ENCODE measurements at places on chromosomes 2 and 18.

- no peak for DNase-seq
Observed at GRCh38 chr2:44817256-44817655, 124.2 kb upstream of the SIX3 start.

- DNase-seq: no peak
Observed at GRCh38 chr2:101500180-101500579, 25.3 kb upstream of the RFX8 start.

DNA sequence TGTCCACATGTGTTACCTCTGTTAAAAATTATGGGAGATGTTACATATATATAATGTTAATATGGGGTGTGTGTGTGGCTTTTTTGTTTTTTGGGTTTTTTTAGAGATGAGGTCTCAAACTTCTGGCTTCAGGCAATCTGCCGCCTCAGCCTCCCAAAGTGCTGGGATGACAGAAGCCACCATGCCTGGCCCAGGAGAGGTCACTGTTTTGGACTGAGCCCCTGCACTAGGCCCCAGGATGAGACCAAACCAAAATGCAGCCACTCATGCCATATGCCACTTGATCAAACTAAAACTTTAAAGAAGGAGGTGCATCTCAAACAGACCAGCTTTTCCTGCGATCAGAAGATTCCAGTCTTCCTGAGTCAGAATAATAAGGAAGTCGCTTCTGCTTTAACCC lies 2.5 kb downstream of the ADI1 start:
- no peak for DNase-seq

DNA sequence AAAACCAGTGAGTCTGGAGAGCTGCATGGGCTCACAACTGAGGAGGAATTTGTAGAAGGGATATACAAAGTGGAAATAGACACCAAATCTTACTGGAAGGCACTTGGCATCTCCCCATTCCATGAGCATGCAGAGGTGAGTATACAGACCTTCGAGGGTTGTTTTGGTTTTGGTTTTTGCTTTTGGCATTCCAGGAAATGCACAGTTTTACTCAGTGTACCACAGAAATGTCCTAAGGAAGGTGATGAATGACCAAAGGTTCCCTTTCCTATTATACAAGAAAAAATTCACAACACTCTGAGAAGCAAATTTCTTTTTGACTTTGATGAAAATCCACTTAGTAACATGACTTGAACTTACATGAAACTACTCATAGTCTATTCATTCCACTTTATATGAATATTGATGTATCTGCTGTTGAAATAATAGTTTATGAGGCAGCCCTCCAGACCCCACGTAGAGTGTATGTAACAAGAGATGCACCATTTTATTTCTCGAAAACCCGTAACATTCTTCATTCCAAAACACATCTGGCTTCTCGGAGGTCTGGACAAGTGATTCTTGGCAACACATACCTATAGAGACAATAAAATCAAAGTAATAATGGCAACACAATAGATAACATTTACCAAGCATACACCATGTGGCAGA lies 3.6 kb downstream of the TTR start:
- DNase-seq: no peak

- no peak for DNase-seq
Observed at GRCh38 chr2:104758199-104758620, 95.7 kb upstream of the POU3F3 start.

Measured in mesenchymal stem cell (in vitro differentiated cells and primary cell).